Choroid plexus epithelial cell (primary cell): ENCODE measurements at places on chromosomes 1 and 21.

DNA sequence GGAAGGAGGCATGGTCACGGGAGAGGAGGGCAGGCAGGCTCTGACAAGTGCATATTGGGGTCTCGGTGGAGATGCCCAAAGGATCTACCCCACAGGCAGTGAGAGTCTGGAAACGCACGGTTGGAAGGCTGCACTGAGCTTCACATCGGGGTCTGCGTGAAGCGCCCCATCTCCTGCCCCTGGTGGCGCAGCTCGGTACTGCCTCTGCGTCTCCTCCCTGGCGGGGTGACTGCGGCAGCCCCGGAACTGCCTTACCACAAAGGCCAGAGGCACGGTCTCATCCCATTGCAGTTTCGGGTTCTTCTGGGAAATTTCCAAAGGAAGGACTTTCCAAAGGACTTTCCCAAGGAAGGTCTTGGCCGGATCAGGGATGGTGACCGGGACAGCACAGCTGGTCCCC, 69.2 kb upstream of the AJAP1 start:
- no peak for DNase-seq

- peak; percentile 88 for DNase-seq
These were observed 116.3 kb upstream of the CACYBP start for GRCh38 chr1:174883409-174883808.

- peak; percentile 60 for DNase-seq
These were observed 36.7 kb downstream of the ERI3 start for GRCh38 chr1:44318097-44319088.

- no peak for DNase-seq
These were observed 11.5 kb upstream of the PRSS38 start for GRCh38 chr1:227803933-227804332.

- DNase-seq = peak; percentile 50
These were observed 493.7 kb upstream of the ZP4 start for GRCh38 chr1:238384381-238384780.

GRCh38 chr1:60562740-60563139, 489.2 kb upstream of the C1orf87 start:
- DNase-seq = peak; percentile 71

DNA sequence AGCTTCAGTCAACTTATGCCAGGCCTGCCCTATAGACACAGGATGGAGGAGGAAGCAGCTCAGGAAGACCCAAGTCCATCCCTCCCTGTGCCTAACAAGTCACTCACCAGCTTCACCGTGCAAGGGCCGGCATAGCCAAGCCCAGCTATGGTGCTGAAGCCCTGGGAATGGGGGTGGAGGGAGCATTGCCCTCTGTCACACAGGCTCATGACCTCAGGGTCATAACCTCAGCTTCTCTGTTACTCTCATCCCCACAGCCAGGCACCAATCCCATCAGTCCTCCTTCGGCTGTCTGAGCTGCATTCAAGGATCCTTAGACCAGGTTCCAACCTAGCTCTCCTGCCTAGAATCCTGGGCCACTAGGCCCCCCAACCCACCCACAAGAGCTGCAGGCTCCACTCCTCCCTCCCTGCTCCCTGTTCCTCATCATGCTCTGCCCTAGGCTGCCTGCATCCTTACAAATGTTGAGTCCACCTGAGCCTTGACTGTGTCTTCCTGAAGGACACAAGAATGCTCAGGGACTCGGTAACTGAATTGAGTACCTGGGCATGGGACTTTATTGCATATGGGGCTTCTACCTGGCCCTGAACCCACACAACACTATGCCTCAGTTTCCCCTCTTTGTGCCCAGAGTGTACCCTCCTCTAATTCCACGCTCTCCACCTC, 1.7 kb downstream of the CD244 start:
- DNase-seq = no peak

DNA sequence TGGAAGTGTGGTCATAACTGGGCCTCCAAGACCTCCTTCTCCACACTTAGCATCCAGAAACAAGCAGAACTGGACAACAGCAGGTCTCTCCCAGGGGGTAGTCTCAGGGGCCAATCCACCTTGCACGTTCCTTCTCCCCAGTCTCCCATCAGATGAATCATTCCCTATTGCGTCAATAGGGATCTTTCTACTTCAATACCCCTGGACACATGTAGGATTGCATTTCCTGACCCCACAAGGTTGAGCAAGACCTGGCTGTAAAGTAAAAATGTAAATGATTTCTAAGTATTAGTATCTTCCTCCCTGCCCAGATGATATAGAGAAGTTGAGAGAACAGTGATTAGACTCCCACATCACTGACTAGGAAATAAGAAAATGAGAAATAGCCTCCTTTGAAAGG, 224.5 kb upstream of the CSF3R start:
- no peak for DNase-seq

DNA sequence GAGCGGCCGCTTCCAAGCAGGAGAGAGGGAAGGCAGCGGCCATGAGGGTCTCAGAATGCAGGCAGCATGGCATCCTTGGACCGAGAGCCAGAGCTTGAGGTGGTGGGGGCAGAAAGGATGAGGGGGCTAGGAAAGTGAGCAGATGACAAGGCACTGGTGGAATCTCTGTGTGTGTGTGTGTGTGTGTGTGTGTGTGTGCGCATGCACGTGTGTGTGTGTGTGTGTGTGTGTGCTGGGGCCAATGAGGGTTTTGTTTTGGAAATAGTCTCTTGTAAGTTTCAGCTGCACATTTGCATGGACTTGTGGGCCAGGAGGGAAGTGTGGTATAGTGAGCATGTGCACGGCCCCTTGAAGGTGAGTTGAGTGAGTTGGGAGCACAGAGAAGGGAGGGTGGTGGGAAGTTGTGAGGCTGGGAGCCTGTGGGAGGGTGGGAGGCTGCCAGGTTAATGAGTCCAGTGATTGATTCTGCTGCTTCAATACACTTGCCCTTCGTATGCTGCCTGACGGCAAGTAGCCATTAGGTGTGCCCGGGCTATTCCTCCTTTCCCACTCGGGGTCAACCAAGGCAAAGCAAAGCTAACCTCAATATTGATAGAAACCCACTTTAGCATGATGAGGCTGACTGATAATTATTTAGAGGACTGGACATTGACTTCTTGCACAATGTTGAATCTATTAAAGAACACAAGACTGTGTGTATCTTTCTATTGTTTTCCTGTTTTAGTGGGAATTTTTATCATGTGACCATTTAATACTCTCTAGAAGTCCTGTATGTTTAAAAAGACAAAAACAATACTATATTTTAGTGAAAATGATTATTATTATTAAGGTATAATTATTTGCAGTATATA, 80.3 kb downstream of the PROX1 start:
- no peak for DNase-seq

- no peak for DNase-seq
These were observed 172.9 kb upstream of the HOOK1 start for GRCh38 chr1:59641836-59642235.

DNA sequence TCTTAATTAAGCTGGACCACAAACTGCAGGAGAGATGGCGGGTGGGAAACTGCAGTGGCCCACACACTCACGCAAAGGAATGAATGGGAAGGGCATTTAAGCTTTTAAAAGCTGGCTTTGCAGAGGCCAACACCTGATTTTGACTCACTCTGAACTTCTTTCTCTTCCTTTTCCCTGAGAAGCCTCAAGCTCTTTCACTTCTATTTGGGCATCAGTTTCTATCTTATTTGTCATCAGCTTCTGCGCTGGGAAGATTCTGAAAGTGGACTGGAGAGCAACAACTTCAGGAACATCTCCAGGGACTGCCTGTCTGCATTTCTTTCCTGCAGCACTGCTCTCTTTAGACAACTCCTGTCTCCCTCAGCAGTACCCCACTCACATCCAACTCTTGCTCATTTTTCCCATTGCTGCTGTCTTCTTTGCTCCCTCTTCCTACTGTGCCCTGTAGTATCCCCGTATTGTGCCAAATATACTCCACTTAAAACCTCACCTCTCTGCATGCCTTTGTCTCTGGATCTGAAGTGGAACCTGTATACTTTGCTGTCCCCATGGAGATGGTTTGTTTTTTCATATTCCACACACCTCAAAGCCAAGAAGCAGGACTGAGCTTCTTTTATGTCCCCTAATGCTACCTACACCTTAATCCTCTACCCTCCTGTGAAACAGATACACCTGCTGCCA, 143.3 kb upstream of the JUN start:
- no peak for DNase-seq

GRCh38 chr1:2980073-2980791, 41.0 kb upstream of the ACTRT2 start:
- no peak for DNase-seq

GRCh38 chr1:186882372-186883134, 53.8 kb downstream of the PLA2G4A start:
- DNase-seq = peak; percentile 61

DNA sequence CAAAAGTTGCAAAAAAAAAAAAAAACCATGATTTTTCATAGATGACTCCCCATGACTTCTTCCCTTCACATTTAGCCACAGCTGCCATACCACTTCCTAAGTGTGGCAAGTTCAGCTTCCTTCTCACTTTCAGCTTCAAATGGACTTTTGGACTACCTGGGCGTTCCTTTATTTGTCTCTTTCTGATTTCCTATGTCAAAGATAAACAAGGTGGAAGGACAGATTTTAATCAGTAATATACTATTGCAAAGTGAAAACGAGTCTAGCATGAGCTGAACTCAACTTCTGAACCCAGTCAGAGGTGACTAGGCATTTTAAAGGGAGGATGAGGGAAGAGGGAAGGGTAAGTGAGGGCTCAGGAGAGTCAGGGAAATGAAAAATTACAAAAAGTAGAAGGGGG, 14.4 kb upstream of the SCCPDH start:
- DNase-seq = no peak

GRCh38 chr1:238488401-238488800, 597.7 kb upstream of the ZP4 start:
- peak; percentile 53 for DNase-seq

- no peak for DNase-seq
These were observed 79.0 kb downstream of the CASZ1 start for GRCh38 chr1:10717296-10718082.

DNA sequence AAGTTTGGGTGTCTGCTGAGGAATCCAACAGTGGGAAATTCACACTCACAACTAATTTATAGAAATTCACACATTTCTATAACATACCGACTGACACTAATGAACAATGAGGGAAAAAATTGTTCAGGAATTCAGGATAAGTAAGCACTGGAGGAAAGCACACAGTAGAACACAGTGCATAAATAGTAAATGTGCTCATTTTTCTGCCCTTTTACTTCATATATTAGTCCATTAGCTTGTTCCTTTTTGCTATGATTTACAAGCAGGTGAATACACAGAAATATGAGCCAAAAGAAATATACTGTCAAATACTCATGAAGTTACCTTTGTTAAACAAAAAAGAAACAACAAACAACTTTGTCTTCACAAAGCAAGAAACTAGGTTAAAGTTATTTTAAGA, 11.3 kb downstream of the NRIP1 start:
- no peak for DNase-seq

- peak; percentile 21 for DNase-seq
These were observed 1.9 kb downstream of the EEIG2 start for GRCh38 chr1:108561689-108562326.

DNA sequence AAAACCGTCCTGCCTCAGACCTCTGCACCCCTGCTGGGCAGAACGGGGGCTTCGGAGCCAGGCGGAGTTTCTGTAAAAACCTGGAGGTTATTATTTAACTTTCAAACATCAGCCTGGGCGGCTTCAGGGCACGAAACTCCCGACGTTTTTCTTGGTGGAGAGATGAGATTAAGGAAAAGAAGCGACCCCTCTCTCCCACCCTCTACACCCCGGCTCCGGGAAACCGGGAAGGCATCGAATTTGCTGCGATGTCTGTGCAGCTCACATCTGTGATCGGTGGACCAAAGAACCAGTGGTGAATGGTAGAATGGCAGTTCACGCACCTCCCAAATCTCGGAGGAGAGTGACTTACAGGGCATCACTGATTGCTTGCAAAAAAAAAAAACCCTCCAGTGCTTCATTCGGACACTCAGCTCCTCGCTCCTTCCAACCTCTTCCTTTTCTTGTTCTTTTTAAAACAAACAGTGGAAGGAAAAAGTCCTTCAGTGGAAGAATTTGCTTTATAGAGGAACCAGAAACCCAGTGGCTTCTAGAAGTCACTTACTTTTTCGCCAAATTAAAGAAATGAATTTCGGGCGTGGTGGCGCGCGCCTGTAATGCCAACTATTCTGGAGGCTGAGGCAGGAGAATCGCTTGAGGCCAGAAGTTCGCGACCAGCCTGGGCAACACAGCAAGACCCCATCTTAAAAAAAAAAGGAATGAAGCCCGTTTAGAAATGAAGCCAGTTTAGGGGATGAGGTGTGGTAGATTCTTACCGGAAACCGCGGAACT, 884 bp downstream of the PHACTR4 start:
- peak; percentile 44 for DNase-seq

- peak; percentile 78 for DNase-seq
These were observed 119.6 kb downstream of the ACTL8 start for GRCh38 chr1:17874710-17875109.

GRCh38 chr1:108046026-108046425, 81.0 kb upstream of the VAV3 start:
- peak; percentile 15 for DNase-seq

DNA sequence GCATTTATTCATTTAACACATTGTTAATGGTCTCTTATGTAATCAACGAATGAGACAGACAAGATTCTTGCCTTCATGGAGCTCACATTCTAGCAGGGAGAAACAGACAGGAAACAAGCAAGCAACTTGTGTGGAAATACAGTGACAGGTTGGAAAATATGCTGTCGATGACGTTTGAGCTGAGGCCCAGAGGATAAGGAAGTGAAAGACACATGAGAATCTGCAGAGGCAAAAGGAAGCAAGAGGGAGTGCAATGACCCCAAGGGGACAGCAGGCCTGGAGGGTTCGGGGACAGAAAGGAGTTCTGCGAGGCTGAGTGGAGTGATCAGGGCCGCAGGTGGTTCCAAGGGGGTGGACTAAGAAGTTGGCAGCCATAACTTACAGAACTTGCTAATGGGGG, 60.6 kb upstream of the AKT3 start:
- no peak for DNase-seq

- DNase-seq = peak; percentile 19
These were observed 29.9 kb downstream of the MAST2 start for GRCh38 chr1:45833361-45833760.

DNA sequence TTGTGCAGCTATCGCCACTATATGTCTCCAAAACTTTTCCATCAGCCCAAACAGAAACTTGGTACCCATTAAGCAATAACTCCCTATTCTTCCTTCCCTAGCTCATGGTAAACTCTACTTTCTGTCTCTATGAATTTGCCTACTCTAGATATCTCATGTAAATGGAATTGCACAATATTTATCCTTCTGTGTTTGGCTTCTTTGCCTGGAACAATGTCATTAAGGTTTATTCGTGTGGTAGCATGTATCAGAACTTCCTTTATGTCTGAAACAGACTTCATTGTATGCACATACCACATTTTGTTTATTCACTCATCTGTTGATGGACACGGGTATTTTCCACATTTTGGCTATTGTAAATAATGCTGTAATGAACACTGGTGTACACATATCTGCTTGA, 40.7 kb upstream of the CD34 start:
- no peak for DNase-seq

GRCh38 chr1:22636927-22637326, 499 bp downstream of the C1QA start:
- DNase-seq = no peak

GRCh38 chr1:168811176-168811575, 82.2 kb upstream of the DPT start:
- DNase-seq = no peak

- DNase-seq = no peak
These were observed 26.4 kb downstream of the KCNA10 start for GRCh38 chr1:110492573-110492972.

- DNase-seq = no peak
These were observed 141.1 kb downstream of the DYRK1A start for GRCh38 chr21:37507716-37508115.
